ENCODE measurements at places on chromosomes 2 and 18. TPM values are rescaled to one million over a fixed set of nuclear protein-coding genes. Genes with fewer than 3 reads are reported as not detected.

Gene SERPINB3
- total RNA-seq, result not detected

Gene ANKRD30B
- not detected for total RNA-seq

Gene CHRNA1
- total RNA-seq, result not detected

Gene VIL1
- total RNA-seq, result 0.73 TPM

Gene TSGA10
- total RNA-seq, result 5.0 TPM

Gene VAPA
- 107 TPM for total RNA-seq

Gene PROM2
- 0.82 TPM for total RNA-seq

Gene IL37
- not detected for total RNA-seq

Gene TMEM17
- 0.12 TPM for total RNA-seq

Gene NR4A2
- 14.8 TPM for total RNA-seq

Gene TFCP2L1
- total RNA-seq, result 0.14 TPM

Gene IL36B
- total RNA-seq, result not detected

All from activated CD8-positive, alpha-beta memory T cell treated with anti-CD3 and anti-CD28 coated beads, Interleukin-2, amount 10 ng/mL, durations not matched to agents 7 days and 5 days (primary cell).